ENCODE measurements at places on chromosomes 12 and 14.
A peak's percentile ranks its signal among the peaks of the same experiment; 100 is the strongest.

DNA sequence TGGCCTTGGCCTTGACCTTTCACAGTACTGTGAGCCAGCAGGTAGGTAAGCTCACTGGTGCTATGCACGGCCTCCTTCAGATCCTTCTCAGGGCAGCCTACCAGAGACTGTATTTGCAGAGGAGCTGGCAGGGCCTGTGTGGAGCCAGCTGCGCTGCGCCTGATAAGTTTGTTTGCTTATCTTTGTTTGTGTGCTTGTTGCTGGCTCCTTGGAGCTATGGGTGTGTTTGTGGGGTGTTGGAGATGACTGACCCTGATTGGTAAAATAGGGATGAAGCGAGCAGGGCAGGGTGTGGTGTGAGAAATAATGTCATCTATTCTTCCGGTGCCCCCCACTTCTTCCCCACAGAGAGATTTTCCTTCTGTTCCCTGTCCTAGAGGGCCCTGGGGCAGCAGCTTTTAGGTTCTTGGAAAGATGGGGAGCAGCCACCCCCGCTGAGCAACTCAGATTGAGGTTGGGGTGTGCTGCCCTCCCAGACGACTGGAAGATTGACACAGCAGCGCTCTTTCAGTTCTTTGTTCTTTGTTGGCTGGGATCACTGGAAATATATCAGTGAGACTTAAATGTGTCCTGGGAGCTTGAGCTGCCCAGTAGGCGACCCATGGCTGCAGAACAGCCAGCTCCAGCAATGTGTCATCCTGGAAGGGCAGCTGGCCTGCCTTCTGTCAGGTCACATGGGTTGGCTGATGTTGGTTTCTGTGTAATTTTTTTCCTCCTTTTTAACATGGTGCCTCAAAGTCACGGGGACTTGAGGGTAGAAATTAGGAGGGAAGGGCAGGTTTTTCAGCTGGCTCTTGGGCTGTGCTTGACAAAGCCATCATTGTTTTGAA is 19.6 kb downstream of the MLXIP start:
- peak; percentile 55 for DNase-seq

DNA sequence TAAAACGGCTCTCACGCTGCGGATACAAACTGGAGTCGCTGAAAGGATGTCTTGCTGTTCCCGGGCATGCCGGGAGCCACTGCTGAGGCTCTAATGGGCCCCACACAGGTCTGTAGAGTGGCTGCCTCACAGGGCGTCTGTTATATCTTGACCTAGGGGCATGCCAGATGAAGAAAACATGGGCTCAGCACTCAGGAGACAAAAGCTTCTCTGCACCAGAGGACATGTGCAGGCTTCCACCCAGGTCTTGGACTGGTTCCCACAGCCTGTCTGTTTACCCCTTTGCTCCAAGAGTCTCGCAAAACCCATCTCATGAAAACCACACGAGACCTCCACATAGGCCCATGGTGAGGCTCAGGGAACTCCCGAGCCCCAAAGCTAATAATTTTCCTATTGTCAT is 134.2 kb downstream of the RPS29 start:
- DNase-seq: no peak

DNA sequence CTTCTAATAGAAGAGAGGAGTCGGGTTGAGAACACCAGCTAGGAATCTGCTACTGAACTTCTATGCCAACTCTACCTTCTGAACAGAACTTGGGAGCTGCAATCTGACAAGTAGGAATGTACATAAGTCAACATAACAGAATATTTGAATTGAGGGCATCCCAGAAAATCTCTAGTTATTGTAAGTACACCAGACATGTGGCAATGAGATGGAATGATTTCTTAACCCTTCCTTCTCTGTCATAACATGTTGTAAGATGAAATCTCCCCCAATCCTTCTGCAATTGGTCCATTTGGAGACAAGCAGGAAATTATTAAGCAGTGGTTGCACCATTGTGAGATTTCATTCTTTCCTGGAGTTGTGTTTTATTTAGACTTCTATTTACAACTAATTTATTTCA is 68.7 kb upstream of the TMPO start:
- DNase-seq: no peak

DNA sequence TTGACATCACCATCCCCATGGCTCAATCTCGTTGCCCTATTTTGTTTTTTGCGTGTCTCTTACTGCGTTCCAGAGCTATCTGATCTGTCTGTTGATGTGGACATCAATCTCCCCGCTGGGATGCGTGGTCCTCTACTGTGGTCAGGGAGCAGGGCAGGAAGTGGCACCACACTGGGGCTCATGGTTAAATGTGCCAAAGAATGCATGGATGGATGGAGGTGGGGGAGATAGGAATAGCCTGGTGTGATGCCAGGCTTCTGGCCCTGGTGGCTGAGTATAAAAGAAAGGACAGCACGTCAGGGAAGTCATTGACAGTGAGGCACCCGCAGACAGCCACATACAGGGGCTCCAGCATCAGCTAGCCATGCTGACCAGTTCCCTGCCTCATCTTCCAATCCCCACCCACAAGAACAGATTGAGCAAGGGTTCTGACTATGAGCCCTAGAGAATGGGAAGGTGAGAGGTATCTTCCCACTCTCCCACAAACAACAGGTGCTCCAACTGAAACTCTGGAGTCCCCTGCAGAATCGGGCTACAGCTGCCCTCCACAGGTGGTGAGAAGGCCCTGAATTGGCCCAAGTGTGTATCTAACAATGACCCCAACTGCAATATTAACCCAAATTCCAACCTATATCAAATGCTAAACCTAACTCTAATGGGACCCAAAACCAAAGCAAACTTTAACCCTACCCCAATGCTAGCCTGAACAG is 2.7 kb upstream of the BEGAIN start:
- DNase-seq: no peak

DNA sequence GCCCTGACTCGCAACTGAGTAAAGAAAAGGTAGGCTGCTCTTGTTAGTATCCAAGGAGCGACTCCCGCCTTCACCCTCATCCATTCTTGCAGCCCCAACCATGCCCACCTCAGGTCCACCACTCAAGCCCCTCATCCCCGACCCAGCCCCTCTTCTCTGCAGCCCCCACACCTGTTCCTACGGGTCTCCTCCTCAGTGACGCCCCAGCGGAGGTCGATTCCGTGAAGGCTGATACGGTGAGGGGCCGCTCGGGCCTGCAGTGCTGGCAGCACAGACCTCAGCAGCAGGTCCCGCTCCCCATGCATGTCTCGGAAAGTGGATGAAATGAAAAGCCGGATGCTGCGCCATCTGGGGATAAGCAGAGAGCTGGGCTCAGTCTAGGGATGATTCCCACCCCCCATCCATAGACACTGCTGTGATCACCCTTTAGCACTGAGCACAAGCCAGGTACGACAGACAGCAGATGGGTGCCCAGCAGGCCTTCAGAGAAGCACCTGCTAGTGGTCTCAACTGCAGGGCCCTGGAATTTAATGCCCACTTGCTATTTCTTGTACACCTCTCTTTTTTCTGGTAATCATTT is 26.9 kb downstream of the TEP1 start:
- no peak for DNase-seq

DNA sequence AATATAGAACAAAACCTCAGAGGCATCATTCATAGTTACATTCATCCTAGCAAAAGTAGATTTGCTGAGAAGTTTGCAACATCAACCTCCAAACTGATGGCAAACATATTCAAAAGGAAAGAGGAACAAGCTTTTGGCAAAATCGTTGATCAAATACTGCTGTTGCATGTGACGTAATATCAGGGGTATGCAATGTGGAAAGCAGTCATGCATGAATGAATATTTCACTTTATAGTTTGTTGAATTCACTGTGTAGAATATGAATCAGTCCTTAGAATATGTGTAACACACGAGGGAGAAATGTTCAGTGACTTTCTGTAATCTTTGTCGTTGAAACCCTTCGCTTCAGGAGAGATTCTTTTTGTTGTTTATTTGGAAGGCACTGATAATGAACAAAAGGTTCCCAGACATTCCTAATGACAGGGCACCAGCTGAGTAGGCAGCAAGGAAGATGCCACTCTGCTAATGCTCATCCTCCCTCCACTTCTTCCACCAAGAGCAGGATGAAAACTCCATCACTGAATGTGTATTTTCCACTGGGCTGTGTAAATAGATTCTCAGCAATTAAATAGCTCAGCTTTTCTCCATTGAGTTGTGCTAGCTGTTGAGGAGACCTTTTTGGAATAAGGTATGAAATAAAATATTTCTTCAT is 126.1 kb downstream of the PELI2 start:
- DNase-seq: no peak

GRCh38 chr14:88424573-88424972 is 39.1 kb downstream of the SPATA7 start:
- no peak for DNase-seq

DNA sequence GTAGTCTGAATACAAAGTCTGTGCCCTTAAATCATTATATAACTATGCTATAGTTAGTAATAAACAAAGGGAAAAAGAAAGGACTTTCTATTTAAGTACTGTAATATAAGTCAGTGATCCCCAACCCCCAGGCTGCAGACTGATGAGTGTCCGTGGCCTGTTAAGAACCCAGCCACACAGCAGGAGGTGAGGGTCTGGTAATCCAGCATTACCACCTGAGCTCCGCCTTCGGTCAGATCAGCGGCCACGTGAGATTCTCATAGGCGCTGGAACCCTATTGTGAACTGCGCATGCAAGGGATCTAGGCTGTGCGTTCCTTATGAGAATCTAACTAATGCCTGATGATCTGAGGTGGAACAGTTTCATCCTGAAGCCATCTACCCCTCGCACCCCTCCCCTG is 15.7 kb downstream of the NFYB start:
- DNase-seq: no peak

GRCh38 chr14:78157494-78158437 is 12.4 kb upstream of the NRXN3 start:
- DNase-seq: no peak

DNA sequence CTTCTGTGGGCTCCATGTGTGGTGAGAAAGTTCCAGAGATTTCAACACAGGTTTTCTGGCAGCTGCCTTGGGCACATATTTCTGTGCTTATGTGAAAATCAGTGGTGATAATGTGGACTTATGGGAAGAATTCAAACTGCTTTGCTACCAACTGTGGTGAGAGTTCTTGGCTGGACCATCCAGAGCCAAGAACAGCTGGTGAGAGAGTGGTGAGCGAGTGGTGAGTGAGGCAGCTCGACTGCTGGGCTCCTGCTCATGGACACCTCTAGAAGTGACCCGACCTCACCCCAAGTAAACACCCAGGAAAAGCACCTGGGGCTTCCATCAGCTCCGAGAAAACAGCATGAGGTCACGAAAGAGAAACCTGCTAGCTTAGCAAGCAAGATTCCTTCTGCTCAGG is 106.4 kb downstream of the PIWIL1 start:
- no peak for DNase-seq

DNA sequence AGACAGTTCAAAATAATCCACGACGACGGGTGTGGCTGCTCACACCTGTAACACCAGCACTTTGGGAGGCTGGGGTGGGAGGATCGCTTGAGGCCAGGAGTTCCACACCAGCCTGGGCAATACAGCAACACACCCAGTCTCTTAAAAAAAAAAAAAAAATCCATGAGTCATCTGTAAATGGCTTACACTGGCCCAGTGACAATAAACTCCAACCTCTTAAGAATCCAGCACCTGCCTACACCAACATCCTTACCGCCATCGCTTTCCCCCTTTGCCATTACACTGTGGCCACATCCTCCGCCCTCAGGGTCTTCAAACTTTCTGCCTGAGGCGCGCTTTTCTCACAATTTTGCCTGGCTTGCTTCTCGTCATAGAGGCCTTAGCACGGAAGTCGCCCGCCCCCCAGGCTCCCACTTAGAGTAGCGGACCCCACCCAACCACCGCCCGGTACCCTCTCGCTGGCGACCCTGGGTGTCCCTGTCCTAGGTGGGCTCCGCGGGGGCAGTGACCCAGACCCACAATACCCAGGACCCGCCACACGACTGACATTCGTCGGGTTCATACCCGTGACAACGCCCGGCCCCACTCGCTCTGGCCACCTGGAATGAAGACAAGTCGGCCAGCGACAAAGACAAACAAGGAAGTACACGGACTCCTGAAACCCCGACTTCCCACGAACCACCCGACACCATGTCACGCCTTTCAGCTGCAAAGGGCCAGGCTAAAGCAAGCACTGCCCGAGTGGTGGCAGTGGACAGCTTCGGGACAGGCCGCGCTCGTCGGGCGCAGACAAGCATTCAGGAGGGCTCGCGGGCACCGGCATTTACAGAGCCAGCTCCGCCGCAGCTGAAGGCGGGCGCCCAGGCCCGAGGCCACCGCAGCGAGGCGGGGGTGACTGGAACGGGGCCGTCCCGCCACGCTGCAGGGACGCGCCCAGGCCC is 636 bp downstream of the GOLGA3 start:
- no peak for DNase-seq

Measured in ascending aorta (tissue), 2 donors.